ENCODE measurements at places on chromosomes 5 and 9.

DNA sequence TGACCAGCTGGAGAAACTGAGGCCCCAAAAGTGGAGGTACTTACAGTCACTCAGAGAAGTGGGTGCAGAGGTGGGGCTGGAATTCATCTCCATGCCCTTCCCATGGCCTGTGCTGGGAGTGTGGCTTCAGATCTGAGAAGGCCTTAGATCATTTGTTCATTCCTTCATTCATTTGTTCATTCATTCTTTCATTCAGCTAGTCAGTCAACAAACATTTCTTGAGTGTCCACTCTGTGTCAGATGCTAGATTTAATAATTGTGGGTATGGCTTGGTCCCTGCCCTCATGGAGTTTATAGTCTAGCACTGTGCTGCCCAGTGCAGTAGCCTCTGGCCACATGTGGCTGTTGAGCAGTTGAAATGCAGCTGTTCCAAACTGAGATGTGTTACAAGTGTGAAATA lies 19.0 kb upstream of the CRB2 start:
- no peak for DNase-seq

- DNase-seq: peak; percentile 87
Measured at GRCh38 chr5:43396762-43397304, 15.4 kb downstream of the CCL28 start.

DNA sequence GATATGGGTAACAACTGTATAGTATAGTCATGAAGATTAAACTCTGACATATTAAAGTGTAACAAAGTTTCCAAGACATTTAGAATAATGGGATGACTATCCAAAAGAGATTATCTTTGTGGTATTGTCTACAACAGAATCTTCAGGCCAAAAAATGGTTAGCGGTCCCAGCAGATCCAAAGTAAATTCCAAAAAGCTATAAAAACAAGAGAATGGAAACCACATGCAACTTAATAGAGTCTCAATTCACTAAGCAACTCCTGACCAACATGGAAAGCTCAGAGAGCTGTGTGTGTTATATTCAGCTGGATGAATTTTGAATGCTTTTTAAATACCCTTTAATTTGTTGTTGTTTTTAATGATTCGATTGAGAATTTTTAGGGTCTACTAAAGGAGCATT lies 688.2 kb downstream of the CETN3 start:
- no peak for DNase-seq

GRCh38 chr9:105114964-105115728 lies 129.3 kb upstream of the SLC44A1 start:
- peak; percentile 13 for DNase-seq

DNA sequence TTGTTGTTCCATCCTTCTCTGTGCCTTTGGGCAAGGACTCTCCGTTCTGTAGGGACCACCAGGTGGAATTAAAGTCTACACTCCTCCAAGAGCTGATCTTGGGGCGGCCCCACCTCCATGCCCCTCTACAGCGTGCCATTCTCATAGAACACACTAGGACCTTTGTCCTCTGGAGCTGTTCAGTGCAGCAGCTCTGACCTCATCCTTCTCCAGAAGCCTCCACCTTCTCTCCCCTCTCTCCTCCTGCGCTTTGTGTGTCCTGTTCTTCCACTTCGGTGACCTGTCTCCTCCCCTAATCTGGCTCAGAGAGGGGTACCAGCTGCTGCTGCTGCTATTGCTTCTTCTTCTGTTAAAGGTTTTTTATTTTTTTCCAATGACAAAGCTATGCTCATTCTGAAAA lies 1.8 kb upstream of the MACROH2A1 start:
- no peak for DNase-seq

DNA sequence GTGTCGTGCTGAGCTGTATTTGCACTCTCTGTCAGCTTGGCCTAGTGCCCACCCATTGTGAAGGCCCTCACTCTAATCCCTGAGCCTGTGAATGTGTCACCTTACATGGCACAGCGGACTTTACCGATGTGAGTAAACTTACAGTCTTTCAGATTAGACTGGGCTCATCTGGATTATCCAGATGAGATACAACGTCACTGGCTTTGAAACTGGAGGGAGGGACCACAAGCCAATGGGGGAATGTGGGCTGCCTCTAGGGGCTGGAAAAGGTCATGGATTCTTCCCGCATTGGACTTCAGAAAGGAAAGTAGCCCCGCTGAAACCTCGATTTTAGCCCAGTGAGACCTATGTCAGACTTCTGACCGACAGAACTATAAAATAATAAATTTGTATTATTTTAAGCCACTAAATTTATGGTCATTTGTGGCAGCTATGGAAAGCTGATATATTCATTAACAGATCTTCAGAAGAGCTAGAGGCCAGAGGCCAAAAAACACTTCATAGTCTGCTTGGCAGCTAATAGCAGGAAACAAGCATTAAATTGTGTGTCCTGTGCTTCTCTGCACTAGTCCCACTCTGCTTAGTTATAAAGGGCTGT lies 139.0 kb upstream of the GAS1 start:
- no peak for DNase-seq

DNA sequence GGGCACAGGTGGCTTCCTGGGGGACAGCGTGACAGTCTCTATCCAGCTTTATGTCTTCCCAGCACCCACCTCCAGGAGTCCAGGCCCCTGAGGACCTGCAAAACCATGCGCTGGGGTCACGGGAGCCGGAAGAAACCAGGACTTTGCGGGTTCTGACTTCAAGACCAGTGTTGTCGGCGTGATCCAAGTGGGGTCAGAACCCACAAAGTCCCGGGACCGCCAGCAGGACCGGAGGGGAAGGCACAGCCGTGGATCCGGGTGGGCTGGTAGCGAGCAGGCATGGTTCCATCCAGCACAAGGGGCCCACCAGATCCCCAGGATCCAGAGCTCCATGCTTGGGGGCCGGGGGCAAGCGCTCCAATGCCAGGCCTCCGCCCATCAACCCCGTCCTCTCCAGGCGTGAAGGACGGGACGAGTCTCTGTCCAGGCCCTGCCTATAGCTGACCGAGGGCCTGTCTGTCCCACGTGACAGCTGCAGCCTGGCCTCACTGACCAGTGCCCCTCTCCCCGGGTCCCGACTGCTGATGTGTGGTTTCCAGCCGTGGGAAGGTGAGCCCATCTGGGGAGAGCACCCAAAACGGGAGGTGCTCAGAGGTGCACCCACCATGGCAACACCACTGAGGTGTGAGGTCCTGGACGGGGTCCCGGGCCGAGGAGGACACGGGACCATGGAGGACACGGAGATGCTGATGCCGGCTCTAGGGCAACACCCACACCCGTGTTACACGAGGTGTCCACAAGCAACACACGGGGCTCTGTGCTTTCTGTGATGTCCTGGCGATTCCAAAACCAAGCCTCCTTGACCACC lies 48.9 kb downstream of the SLC12A7 start:
- no peak for DNase-seq

DNA sequence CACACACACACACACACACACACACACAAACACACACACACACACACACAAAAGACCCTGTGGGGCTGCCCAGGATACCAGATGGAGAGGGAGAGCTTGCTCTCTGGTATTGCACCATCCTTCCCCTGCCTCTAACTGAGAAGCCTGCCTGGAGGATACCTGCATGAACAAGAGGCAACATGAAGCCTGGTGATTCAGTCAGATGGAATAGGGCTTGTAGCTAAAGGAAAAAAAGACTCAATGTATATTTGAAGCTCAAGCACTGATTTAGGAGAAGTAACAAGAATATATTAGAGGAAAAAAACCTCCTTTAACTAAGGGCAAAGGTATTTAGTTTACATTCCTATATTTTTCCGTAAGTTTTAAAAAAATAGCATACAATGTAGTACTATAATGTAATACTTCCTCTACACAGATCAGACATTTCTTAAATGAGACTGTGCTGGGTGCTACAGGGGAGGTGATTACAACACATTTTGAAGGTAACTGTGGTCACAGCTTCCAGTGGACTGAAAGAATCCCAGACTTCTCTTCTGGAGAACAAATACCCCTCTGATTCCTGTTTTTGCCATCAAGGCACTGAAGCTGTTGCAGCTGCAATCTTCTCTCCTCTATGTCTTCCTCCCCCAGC lies 169.3 kb downstream of the DCP2 start:
- DNase-seq: no peak

DNA sequence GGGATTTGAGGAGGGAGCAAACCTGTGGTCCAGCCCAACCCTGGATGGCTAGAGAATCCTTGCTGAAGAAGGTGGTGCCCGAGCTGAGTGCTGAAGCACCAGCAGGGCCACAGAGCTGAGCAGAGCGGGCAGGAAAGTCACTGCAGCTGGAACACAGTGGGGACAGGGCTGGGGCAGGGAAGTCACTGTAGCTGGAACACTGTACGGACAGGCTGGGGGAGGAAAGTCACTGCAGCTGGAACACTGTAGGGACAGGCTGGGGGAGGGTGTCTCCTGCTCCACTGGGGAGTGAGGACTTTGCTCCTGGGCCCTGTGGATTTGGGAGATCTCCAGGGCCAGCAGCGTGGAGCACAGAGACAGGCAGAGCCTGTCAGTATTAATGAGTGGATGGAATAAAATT lies 9.0 kb upstream of the SUSD3 start:
- DNase-seq: peak; percentile 32

DNA sequence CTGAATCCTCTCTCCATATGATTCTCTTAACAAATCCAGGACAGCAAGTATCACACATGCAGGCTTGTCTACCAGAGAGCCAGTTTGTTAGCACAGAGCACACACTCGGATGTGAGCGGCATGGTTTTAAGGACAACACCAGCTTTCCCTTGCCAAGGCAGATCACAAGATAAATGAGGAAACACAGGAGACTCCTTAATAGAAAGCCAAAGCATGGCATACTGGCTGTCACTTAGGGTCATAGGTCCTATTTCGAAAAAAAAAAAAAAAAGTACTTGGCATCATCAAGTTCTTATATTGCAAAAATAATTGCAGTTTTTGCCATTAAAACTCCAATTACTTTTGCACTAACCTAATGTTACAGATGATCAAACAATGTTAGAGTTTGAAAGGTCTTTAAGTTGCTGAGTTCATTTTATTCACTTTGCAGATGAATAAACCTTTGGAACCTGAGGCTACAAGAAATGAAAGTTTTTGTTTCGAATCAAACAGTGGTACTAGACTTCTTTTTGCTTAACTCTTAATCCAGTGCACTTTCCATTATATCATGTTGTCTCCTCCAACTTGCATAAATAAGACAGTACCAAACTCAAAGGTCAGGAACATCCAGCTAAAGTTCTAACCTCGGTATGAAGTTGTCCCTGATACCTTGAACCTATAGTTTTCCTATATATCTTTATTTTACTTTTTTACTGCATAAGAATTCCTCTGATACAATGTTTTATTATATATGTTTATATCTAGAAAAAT lies 138.5 kb downstream of the MPDZ start:
- DNase-seq: no peak

DNA sequence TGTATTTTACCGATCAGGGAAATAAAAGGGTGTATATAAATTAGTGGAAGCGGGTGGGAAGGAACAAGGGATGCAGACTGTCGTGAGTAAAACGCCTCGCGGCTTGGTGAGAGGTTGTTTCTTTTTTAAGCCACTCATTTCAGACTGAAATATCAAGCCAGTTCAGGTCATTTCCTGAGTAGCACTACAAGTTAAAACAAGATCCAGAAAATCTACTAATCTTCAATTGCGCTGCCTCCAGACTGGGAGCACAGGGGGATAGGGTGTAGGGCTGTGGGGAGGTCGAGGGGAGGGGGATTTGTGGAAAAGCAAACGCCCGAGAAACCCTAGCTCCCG lies 140.8 kb downstream of the TSSK1B start:
- DNase-seq: no peak

DNA sequence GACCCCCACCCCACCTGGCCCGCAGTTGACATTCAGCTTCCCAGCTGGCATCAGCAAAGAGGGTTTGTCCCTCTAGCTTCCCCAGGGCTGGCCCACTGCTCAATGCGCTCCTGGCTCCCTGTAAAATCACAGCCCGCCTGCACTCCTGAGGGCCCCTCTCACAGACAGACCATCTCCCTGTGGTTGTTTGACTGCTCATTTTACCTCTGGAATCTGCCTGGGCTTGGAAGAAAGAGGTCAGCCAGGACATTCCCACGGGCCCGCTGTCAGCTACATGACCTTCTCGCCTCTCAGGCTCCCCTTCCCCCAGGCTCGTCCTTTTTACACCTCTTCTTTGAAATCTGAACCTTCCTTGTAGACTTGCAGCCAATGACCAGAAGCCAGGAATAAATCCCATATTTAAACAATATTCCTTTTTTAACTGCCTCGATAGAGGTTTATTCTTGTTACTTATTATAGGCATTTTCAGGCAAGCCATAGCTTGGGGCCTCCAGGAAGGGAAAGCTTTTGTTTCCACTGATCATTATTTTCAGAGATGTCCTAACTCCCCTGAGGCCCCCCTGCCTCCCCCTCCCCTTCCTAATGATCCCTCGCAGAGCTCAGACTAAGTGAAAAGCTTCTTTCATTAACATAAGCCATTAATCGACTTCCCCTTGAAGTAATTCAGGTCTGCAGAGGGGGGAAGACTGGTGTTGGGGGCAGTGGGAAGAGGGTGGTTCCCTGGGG lies 76.3 kb upstream of the IQGAP2 start:
- DNase-seq: no peak

DNA sequence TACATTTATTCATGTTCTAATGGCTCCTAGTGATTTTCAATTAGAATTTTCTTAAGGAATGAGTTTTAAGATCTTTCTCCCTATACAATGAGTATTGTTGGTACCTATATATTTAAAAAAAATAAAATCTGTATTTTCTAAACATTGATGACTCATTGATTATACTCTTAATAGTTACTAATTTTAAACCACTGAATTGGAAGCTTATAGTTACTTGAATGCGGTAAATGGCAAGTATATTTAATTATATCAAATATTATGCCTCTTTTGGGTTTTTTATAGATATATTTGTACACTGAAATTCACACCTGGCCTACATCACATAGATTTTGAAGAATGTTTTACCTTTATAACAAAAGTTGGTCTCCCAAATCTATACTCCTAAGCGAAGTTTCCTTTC lies 38.9 kb upstream of the ALDH1A1 start:
- DNase-seq: no peak

- peak; percentile 83 for DNase-seq
Measured at GRCh38 chr5:171418316-171418981, 998 bp upstream of the FGF18 start.

- no peak for DNase-seq
Measured at GRCh38 chr9:80059979-80060378, 488.2 kb downstream of the TLE4 start.

DNA sequence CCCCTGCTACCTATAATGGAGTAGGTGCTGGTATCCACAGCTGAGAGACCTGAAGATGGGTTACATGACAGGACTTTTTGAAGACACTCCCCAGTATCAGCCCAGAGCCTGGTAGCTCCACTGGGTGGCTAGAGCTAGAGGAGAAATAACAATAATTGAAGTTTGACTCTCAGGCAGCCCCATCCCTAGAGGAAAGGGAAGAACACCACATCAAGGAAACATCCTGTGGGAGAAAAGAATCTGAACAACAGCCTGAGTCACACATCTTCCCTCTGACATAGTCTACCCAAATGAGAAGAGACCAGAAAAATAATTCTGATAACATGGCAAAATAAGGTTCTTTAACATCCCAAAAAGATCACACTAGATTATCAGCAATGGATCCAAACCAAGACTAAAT lies 432.1 kb downstream of the CDH18 start:
- DNase-seq: no peak

GRCh38 chr5:137822158-137822764 lies 45.4 kb upstream of the MYOT start:
- peak; percentile 10 for DNase-seq

GRCh38 chr9:114538241-114538640 lies 33.0 kb upstream of the WHRN start:
- DNase-seq: peak; percentile 14

GRCh38 chr5:56313596-56313995 lies 80.5 kb upstream of the ANKRD55 start:
- DNase-seq: no peak

GRCh38 chr9:91939978-91940377 lies 10.1 kb downstream of the ROR2 start:
- DNase-seq: no peak

Measured in thyroid gland (tissue), 4 donors.